Activated CD4-positive, CD25-positive, alpha-beta regulatory T cell treated with anti-CD3 and anti-CD28 coated beads, Interleukin-2, amount 50 U/mL, for 16 hours (primary cell): ENCODE measurements at places on chromosomes 1 and 21.

DNA sequence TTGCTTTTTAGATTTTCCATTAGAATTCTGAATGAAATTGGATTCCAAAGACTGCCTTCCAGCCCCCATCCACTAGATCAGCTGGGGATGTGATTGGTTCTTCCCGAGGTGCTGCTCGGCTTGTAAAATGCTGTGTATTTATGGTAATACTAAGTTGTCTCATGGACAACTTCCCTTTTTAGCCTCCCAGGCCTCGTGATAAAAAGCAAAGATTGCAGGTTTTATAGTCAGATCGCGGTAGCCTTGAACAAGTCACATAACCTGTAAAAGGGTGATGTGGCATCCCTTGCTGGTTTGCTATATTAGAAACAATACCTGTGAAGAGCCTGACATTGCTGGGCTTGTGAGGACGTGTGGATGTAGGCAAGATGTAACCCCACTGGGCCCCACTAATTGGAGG is 10.4 kb downstream of the MUL1 start:
- no peak for DNase-seq

- DNase-seq = no peak
These were observed 7.9 kb downstream of the S100B start for GRCh38 chr21:46597031-46597430.

DNA sequence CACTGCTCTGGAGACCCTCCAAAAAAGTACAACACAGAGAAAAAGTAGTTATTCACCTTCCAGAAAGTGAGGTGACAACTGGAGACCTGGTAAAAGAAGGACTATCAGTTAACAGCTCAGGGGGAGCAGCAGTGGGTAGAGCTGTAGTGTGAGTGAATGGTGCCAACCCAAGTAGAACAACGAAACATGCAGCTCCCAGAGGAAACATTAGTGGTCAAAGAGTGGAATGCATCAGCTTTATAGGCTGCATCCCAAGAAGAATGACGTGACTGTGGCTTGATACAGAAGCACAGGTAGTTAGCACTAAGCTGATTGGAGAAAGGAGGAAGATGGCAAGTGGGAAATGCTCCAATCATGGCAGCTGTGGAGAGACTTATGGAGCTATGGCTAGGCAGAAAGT is 275.7 kb upstream of the CAMK1G start:
- no peak for DNase-seq

GRCh38 chr1:83857103-83857502 is 141.8 kb downstream of the TTLL7 start:
- no peak for DNase-seq

DNA sequence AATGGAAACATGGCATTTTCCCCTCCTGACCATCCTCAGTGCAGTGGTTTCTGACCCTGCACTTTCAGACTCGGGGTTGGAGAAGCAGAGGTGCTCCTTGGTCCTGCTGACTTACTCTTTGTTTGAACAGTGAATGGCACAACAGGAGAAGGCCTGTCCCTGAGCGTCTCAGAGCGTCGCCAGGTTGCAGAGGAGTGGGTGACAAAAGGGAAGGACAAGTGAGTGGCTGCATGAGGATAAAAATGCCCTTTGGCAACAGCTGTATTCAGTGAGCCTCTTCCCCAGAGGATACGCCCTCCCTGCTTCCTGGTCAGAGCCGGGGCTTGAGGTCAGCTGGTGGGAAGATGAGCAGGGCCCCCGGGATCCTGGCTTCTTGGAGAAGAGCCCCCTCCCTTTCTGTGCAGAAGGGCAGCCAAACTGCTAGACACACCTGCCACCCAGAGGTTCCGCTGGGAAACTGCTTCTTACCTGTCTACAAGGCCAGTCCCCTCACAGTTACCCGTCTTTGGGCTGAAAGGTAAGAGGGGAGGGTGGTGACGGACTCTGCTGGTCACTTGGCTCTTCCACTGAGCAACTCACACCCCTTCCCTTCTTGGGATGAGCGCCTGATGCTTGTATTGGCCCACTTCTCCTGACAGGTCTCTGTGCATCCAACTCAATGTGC is 16.6 kb downstream of the NPL start:
- no peak for DNase-seq

DNA sequence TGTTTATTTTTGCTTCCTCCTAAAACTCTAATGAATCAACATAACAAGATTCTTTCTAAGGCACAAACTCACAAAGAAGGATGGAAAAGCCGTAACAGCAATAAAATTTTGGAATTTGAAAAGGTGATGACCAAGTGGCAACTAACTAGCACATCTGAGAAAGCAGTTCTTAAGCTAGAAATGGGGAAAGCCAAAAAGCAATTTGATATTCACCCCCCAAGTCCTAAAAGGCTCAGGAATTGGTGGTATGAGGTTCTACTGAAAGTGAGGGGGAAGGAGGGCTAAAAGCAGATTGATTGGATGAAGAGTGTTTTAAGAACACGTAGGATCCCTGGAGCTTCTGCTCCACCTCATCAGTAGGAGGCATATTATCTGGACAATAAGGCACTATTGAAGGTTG is 43.4 kb upstream of the FBXO28 start:
- no peak for DNase-seq

DNA sequence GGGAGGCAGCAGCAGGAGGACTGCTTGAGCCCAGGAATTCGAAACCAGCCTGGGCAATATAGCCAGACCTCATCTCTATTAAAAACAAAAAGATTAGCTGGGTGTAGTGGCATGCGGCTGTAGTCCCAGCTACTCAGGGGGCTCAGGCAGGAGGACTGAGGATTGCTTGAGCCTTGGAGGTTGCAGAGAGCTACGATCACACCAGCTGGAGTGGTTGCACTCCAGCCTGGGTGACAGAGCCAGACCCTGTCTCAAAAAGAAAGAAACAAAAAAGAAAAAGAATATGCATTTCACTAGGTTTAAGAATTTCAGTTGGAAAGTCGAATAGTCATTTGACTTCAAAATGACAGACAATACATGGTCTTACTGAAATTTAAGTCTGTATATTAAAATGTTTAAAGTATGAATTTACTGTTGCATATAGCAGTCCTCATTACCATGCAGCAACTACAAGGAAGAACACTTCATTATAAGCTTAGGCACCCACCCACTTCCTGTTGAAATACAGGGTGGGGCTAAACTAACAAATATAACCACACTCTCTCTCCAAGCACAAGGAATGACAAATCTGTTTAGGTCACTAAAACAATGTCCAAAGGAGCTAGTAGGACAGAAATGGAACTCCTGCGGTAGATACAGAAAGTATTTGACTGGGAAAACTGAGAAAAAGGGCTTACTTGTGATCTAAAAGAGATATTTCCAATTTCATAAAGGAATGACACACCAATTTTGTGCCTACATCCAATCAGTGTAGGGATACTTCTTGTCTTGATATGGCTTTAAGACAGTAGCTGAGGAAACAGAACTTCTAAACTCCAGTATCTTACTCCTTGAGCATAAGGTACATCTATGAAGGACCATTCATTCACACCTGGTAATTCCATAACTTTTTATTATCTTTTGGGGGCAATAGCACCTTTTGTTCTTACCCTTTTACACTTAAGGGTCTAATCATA is 44.1 kb downstream of the GPR3 start:
- no peak for DNase-seq

GRCh38 chr1:154316704-154317103 is 4.2 kb upstream of the AQP10 start:
- DNase-seq = no peak

DNA sequence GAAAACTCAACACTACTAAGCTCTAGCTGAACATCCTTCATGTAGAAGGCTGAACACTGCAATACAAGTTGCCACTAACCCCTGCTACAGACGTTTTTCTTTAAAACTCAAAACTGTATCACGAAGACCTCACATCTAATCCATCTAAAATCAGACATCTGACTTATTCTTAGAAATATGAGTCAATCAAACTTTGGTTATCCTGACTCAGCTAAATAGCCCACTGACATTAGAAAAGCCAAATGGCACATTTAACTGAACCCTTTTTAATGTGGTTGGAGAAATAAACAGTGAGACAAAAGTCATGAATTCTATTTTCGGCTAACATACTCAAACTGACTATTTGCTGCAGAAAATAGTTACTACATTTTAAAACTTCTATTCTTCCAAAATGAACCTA is 35.6 kb downstream of the WLS start:
- no peak for DNase-seq

- no peak for DNase-seq
These were observed 21.7 kb downstream of the ECE1 start for GRCh38 chr1:21268281-21269239.

GRCh38 chr1:105608713-105609112 is 1447.8 kb upstream of the PRMT6 start:
- DNase-seq = no peak

- DNase-seq = no peak
These were observed 7.3 kb downstream of the GLMN start for GRCh38 chr1:92291372-92291999.

- DNase-seq = no peak
These were observed 130.9 kb downstream of the FOXD2 start for GRCh38 chr1:47568763-47569162.

DNA sequence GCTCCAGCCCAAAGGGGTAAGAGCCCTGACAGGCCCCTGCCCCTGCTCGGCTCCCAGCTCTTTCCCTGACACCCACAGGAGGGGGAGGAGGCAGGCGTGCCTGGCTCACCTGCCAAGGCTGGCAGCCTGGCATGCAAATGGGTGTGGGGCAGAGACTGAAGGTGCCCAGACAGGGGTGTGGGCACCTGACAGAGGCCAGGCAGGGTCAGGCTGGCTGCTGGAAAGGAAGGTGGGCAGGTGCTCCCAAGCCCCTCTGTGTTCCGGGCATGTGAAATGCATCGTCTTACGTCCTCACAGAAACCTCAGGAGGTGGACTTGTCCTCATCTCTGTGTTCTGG is 19.4 kb upstream of the CASZ1 start:
- no peak for DNase-seq

- no peak for DNase-seq
These were observed 716.9 kb downstream of the ADGRL2 start for GRCh38 chr1:82517586-82517985.

- no peak for DNase-seq
These were observed 394.8 kb downstream of the PRDM2 start for GRCh38 chr1:14094611-14095400.

DNA sequence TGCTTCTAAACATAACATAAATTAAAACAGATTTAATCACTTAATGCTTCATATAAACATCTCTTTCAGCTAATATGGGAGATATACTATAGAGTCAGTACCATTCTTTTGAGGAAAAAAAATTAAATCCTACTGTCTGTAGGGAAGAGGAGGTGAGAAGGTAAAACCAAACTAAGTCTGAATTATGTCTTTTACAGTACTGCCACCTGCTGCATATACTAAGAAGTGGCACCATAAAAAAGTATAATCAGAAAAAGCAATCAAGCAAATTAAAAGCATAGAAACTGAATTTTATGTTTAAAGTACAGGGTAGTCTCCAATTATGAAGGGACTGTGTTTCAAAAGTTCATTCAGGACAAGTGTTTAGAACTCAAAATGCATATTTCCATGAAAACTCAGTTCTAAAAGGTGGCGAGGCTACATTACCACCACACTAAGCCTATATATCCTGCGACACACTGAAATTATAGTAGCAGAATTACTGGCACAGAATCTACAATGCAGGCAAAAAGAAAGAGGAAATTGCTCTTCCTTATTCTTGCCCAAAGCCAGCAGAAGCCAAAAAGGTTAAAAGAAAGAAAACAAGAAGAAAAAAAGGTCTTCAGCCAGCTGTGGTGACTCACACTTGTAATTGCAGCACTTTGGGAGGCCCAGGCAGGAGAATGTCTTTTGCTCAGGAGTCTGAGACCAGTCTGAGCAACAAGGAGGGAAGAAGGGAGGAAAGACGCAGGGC is 9.0 kb downstream of the NSL1 start:
- no peak for DNase-seq

GRCh38 chr1:197776351-197777105 is 1.2 kb upstream of the DENND1B start:
- no peak for DNase-seq

- DNase-seq = no peak
These were observed 16.6 kb upstream of the BRWD1 start for GRCh38 chr21:39330001-39330400.

DNA sequence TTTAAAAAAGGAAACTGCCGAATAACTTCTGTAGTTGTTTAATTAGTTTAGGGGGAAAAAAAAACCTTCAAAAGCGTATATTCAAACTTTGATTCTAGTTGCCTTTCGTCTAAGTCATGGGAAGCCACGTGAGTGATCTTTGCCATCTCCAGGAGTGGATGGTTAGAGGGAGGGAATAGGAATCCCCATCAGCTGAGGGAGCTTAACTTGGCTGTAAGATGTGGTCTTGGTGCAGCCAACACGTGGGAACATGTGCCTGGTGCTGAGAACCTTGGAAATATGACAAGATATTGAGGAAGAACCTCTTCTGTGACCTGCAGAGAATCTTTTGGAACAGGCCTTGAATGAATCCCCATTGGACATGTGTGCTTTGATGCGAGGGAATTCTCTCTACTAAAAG is 1.7 kb downstream of the BACE2 start:
- no peak for DNase-seq

DNA sequence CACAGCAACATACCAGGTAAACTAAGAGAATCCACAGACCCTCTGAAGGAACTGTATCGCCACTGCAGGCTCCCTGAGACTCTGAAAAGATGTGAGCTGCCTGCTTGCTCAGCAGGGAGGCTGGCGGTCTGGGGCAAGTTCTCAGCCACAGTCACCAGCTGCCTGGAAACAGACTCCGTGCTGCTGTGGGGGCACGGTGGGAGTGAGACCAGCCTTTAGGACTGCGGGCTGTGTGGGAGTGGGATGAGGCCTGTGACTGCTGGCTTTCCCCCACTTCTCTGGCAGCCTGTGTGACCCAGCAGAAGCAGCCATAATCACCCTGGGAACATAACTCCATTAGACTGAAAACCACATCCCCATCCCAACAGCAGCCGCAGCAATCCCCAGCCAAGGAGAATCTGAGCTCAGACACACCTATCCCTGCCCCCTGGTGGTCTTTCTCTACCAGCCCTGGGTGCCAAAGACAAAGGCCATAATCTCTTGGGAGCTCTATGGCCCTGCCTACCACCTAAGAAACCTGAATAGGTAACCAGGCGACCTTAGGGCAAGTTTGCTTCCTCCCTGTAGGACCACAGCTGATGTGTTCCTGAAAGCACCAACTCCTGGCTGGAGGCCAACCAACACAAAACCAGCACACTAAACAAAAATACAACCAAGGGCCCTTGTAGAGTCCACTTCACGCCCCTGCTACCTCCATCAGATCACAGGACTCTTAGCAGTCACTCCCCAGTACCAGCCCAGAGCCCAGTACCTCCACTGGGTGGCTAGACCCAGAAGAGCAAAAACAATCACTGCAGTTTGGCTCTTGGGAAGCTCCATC is 151.5 kb downstream of the SMYD3 start:
- DNase-seq = no peak

DNA sequence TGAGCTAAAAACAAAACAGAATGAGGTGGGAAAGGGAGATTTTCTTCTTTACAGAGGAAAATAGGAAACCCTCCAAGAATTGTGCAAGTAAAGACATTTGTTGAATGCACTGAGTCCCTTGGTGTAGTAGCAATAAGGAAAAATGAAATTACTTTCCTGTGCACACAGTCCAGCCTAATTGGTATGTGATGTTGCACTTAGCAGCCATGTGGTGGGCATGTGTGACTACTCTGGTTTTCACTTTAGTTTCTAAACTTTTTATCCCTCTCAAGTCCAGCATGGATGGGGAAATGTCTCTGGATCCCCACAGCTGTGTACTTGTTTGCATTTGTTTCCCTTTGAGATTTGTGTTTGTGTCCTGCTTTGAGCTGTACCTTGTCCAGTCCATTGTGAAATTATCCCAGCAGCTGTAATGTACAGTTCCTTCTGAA is 7.1 kb upstream of the AGO3 start:
- no peak for DNase-seq

GRCh38 chr1:61287734-61288133 is 205.4 kb downstream of the NFIA start:
- DNase-seq = no peak
